WERI-Rb-1 (cell line): ENCODE measurements at places on chromosomes 12 and 14.
A peak's percentile ranks its signal among the peaks of the same experiment; 100 is the strongest.

- DNase-seq = peak; percentile 67
Observed at GRCh38 chr12:92408072-92408900, 262.6 kb upstream of the BTG1 start.

DNA sequence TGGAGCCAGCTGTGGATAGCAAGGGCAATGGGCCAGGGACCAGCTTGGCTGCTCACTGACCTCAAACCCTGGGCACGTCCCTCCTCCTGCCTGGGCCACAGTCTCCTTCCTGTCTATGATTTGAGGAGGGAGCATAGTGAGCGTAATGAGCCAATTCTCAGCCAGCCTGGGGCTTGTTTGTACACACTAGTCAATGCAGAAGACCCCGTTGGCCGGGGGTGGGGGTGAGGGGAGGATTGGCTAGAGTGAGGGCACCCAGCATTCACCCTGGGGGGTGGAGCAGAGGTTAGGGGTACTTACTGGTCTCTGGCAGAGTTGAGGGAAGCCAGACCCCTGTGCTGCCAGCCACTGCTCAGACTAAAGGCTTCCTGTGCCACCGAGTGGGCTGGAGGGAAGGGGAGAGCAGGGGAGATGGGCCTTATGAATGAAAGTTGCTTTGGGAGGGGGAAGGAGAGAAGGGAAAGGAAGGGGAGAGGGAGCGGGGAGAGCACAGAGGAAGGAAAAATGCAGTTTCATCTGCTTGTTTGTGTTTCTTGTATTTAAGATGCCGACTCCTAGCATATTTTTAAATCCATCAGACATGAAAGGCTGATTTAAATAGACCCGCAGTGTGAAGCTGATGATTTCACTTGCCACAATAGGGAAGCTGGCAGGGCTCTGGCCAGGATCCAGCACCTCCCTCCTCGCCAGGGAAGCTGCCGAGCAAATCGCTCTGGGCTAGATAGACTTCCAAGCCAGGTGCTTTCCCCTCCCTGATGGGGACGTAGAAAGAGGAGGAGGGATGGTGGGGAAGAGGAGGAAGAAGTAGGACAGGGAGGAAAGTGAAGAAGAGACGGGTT is 114.0 kb downstream of the PRMT8 start:
- no peak for DNase-seq

DNA sequence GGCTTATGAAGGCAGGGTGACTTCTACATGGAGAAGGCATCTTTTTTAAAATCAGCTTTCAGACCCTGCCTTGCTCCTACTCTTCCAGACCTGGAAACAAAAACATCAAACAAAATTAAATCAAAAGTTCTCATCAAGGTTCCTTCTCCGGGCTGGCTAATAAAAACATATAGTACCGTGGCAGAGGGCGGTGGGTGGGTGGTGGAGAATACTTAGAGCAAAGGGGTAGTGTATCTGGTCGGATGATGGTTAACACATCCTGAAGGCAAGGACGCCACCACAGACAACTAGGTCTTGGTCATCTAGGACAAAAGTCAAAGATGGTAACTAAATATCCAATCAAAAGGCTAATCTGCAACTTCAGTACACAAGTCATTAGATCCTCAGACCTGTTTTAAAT is 1.8 kb downstream of the DAD1 start:
- DNase-seq = no peak

DNA sequence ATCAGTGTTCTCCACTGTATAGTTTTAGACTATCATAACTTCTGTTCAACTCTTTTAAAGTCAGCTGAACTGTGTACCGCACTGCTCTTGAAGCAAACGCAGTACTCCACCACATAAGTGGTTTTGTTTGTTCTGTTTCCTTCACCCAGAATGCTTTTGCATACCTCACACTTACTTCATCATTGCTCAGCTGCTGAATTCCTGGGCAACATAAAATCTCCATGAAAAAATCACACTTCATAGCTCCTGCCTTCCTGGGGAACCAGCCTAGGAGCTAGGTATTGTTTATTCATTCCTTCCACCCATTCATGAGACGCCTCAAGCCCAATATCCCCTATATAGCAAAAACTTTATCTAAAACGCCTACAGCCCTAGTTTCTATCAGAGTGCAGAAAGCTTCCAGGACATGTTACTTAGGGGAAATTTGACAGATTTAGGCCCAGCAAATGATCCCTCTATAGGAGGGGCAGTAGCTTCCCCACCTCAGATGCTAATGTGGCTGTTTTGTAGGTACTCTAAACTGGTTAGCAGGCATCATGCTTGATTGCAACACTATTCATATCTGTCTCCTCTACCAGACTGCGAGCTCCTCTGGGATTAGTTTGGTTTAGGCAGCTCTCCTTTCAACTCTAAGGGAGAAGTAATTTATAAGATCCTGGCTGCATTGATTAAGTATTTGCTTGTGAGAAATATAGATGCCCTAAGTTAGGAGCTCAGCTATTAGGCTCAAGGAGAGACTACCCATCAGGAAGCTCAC is 44.5 kb downstream of the LRRC9 start:
- no peak for DNase-seq

GRCh38 chr12:104315326-104316224 is 12.0 kb downstream of the EID3 start:
- no peak for DNase-seq

GRCh38 chr12:94262228-94263010 is 114.0 kb downstream of the PLXNC1 start:
- no peak for DNase-seq

DNA sequence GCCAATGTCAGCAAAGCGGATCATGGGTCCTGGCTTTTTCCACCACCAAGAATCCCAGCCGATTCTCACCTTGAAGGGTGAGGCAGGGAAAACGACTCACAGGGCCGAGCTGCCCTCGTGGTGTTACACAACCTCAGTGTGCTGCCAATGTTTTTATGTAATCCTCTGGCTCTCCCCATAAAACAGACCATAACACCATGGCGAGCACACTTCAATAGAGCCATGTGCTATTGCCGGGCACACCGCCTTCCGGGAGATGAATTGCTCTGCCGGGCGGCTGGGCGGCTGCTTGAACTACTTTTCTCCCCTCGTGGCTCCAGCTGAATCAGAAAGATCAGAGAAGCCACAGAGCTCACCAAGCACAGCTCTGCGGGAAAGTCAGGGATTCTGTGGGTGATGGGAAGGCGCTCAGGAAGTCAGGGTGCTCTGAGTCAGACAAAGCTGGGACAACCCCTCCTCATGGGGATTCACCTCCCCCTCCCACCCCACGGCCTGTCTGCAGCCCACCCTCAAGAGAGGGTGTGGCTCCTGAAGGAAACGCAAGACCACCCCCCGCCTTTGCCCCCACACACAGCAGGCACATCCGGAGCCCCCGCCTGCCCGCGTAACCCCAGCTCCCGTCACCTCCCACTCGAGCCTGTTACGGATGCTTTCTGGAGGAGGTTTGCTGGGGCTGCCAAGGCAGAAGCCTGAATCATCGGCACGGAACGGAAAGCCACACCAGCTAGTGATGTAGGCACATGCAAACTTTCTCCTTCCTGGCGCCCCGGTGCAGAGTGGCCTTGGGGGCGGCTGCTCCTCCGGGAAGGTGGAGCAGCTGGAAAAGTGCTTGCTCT is 1.8 kb downstream of the GALNT9 start:
- DNase-seq = no peak

GRCh38 chr12:94566345-94566744 is 84.0 kb downstream of the TMCC3 start:
- DNase-seq = no peak

DNA sequence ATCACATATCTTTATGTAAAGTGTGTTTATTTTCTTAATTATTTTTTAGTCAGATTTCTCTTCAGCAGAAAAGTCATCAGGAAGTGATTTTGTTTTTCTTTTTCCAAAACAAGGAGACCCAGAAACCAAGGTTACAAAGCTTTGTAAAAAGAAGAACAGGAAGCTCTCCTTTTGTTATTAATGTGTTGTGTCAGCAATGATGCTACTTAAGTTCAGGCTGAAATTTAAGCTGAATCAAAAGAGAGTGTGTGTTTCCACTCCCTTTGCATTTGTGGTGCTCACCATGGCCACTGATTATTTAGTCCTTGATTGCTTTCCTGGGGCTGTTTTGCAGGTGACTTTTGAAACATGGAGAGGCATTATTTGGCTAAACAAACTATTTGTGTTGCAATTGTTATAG is 155.3 kb upstream of the ATP2B1 start:
- no peak for DNase-seq

DNA sequence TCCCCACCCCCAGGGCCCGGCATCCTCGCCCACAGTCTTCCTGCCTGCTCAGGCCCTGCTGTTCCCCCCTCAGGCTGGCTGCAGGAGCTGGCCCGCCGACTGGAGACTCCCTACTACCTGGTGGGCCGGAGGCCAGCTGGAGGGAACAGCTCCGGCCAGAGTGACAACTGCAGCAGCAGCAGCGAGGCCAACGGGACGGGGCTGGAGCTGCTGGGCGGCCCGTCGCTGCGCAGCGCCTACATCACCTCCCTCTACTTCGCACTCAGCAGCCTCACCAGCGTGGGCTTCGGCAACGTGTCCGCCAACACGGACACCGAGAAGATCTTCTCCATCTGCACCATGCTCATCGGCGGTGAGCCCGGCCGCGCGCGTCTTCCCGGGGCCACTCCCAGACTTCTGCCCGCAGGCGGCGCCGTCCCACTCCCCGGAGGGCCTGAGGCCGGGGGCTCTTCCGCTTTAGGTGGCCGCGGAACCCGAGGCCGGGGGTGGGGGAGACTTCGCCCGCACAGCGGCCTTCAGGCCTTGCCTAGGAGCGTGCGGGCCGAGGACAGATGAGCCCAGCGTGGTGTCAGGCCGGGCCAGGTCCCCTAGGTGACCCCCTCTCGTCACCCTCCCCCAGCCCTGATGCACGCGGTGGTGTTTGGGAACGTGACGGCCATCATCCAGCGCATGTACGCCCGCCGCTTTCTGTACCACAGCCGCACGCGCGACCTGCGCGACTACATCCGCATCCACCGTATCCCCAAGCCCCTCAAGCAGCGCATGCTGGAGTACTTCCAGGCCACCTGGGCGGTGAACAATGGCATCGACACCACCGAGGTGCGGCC is 10.2 kb downstream of the KCNH3 start:
- DNase-seq = no peak

DNA sequence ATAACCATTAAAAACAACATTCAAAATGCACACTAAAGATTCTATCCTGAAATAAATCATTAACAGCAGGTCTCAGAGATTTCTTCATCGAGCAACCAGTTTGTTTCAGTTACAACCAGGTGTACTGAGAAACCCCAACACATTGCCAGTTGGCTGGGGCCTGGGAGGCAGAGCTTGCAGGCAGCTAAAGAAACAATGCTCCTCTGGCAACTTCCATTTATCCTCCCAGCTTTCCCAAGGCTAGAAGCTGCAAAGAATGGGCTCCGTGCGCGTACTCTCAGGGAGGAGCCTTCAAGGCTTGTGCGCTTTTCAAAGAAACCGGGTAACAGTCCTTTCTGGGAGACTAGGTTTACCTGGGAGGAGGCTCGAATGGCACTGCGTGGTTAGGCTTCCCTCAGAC is 181.6 kb downstream of the MSRB3 start:
- no peak for DNase-seq

- DNase-seq = peak; percentile 30
Observed at GRCh38 chr12:14057895-14058294, 76.5 kb upstream of the GRIN2B start.

GRCh38 chr14:55600784-55601561 is 21.0 kb downstream of the KTN1 start:
- no peak for DNase-seq

DNA sequence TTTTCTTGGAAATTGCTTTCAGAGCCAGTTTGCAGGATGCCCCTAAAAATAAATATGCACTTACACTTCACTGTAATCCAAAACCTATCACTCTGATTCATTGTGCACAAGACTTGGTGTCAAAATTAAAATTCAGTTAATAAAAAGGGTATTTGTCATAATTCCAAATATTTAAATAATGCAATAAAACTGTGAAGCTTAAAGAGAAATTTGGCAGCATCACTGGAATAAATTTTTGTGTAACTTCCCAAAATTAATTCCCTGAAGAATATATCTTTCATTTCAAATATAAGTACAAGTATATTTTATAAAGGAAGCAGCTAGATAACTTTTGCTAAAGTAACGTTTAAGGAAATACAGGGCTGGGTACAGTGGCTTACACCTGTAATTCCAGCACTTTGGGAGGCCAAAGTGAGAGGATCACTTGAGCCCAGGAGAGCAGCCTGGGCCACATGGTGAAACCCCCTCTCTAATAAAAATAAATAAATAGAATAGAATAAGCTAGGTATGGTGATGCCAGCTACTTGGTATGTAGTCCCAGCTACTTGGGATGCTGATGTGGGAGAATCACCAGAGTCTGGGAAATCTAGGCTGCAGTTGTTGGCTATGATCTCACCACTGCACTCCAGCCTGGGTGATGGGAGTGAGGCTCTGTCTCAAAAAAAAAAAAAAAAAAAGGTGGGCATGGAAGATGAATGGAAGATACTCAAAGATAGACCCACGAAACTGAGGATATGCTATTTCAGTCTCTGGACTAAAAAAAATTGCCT is 233.8 kb downstream of the FBXL14 start:
- DNase-seq = no peak

- peak; percentile 64 for DNase-seq
Observed at GRCh38 chr12:120466560-120467315, 2.8 kb downstream of the SRSF9 start.

DNA sequence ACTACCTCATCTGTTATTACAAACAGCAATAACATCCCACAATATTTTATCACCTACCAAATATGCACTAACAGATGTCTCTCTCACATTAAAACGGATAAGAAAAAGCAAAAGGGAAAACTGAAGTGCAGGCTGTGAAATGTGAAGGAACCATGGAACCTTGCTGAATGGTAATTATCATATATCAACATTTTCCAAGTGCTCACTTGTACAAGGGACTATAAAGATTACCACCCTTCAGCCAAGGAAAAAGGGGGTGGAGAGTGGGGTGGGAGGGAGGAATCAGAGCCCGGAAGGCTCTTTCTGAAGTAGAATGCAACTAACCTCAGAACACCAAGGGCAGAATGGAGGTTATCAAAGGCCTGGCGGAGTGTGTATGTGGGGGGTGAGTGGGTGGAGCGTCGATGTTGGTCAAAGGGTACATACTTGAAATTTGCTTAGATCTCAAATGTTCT is 1.2 kb downstream of the SNX6 start:
- no peak for DNase-seq

DNA sequence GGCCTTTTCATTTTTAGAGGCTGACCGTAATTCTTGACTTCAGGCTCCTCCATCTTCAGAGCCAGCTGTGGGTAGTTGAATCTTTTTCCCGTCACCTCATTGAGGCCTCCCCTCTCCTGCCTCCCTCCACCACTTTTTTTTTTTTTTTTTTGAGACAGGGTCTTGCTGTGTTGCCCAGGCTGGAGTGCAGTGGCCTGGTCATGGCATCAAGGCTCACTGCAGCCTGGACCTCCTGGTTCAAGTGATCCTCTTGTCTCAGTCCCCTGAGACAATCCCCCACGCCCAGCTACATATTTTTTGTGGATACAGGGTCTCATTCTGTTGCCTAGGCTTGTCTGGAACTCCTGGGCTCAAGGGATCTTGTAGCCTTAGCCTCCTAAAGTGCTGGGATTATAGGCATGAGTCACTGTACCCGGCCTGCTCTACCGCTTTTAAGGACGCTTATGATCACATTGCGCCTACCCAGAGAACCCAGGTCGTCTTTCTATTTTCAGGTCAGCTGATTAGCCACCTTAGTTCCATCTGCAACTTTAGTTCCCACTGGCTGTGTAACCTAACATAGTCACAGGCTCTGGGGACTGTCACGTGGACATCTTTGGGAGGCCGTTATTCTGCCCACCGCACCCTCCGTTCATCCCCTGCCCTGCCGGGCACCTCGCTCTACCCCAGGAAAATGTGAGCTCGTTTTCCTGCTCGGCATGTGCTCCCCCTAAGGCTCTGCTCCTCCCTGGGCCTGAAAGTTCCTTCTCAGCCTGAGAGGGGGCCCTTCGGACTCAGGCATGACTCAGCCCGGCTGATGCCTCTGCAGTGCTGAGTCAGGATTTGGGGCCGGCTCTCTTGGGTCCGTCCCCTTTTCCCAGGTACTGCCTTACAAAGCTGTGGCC is 13.4 kb downstream of the TNFAIP2 start:
- DNase-seq = peak; percentile 59
